GF-D8 (cell line): ENCODE measurements at places on chromosomes 4 and X.

GRCh38 chr4:166527500-166527899 is 654.5 kb downstream of the TLL1 start:
- DNase-seq, result no peak

DNA sequence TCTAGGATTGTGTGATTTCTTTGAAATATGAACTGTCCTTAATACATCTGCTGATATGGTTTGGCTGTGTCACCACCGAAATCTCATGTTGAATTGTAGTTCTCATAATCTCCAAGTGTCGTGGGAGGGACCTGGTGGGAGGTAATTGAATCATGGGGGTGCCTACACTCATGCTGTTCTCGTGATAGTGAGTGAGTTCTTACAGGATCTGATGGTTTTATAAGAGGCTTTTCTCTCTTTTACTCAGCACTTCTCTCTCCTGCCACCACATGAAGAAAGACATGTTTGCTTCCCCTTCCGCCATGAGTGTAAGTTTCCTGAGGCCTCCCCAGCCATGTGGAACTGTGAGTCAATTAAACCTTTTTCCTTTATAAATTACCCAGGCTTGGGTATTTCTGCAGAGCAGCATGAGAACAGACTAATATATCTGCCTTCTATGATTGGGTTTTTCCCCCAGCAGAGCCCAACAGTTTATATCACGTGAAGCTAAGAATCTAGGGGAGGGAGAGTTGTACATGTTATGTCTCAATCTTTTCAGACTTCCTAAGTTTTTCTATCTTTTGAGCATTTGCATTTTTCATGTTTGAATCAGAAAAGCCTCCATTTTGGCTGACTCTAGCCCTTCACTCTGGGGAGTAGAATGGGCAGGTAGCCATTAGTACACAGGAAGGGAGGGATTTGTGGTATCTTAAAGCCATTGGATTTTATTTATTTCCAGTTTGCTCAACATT is 58.9 kb downstream of the PLAC1 start:
- DNase-seq, result no peak

DNA sequence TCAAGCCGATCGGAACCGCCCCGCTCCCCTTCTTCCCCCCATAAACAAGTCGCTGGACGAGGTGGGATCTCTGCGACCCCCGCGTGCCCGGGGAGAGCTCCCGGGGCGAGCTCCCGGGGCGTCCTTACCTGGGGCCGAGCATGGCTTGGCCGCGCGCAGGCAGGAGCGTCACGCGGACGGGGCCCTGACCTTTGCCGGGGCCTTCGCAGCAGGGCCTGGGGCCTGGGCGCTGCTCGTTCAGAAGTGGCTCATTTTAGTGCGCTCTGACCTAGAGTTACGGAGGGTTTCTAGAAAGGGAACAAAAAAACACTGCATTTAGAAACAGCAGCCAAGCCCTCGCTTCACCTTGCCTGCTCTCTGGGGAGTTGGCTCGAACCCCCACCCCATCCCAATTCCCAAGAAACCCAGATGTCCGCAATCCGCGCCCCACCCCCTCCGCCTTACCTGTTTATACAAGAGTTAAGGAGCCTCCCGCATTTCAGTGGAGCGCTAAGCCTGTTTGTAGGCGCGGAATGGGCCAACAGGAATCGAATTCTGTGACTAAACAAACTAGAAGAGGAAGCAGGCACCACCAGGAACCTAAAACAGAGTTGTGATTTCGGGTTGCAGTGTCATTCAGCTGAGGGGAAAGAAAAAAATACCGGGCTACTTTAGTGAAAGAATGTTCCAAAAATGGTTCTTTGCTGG is 814 bp upstream of the RBM47 start:
- no peak for DNase-seq

GRCh38 chr4:152894673-152895072 is 41.5 kb upstream of the FHDC1 start:
- DNase-seq, result no peak
